ENCODE measurements at places on chromosomes 3 and 15.

DNA sequence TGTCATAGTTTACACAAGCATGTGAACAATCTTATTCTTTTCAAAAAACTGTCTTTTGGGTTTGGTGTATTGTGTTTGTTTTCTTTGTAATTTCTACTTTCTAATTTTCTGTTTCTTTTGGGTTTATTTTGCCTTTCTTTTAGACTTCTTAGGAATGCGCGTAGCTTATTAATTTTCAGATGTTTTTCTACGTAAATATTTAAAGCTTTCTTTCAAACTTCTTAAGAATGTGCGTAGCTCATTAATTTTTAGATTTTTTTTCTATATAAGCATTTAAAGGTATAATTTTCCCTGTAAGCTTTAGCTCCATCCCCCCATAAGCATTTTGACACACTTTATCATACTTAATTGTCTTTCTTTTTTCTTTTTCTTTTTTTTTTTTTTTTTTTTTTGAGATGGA is 55.2 kb downstream of the RAD54L2 start:
- no peak for DNase-seq

- no peak for DNase-seq
These were observed 16.3 kb upstream of the A4GNT start for GRCh38 chr3:138148503-138148902.

DNA sequence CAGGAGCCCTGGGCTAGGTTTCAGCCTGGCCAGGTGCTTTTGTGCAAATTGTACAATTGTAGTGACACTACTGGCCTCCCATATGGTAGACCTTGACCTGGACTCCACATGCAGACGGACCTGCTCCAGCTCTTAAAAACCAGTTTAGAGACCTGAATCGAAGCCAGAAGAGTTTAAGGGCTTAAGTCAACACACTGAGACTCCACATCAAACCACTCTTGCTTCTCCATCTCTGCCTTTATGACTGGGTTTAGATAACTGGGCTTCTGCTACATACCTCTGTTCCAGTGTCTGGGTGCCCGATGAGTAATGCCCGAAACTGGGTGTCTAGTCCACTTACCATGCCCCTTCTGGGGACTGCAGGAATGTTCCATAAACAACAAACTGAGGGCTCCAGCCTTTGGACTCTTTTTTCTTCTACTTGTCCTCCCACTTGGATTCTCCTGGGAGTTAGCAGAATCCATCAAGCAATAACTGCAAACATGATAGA is 32.8 kb downstream of the TMEM212 start:
- no peak for DNase-seq

- no peak for DNase-seq
These were observed 84.7 kb downstream of the SEC22A start for GRCh38 chr3:123286308-123287023.

GRCh38 chr3:122533931-122534334 is 19.2 kb upstream of the KPNA1 start:
- no peak for DNase-seq

GRCh38 chr3:135352213-135352612 is 557.2 kb downstream of the EPHB1 start:
- no peak for DNase-seq

DNA sequence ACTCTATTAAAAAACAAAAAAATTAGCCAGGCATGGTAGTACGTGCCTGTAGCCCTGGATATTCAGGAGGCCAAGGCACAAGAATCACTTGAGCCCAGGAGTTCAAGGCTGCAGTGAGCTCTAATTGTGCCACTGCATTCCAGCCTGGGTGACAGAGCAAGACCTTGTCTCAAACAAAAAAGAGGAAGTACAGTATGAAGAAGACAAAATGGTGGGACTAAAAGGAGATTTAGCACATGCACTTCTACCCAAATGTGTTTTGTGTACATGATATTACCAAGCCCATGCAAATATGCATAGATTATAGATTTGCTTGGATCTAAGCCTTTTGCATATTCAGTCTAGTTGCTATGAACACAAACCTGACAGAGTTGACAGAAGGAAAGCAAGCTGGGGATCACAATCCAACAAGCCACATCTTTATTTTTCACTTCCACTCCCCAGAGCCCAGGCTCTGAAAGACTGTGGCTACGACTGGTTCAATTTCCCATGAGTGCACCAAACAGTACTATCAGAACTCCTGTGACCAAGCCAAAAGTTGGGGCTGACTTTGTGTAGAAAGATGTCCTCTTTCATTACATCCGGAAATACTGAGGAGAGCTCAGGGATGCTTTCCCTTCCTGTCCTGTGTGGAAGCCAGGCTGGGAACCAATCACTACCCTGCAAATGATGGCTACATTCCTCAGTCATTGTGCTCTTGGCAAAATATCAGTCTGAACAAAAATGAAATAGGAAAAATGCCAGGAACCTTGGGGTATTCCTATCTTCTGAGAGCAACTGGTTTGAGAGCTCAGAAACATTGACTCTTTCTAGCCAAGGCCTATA is 49.4 kb downstream of the TGM4 start:
- DNase-seq = no peak

DNA sequence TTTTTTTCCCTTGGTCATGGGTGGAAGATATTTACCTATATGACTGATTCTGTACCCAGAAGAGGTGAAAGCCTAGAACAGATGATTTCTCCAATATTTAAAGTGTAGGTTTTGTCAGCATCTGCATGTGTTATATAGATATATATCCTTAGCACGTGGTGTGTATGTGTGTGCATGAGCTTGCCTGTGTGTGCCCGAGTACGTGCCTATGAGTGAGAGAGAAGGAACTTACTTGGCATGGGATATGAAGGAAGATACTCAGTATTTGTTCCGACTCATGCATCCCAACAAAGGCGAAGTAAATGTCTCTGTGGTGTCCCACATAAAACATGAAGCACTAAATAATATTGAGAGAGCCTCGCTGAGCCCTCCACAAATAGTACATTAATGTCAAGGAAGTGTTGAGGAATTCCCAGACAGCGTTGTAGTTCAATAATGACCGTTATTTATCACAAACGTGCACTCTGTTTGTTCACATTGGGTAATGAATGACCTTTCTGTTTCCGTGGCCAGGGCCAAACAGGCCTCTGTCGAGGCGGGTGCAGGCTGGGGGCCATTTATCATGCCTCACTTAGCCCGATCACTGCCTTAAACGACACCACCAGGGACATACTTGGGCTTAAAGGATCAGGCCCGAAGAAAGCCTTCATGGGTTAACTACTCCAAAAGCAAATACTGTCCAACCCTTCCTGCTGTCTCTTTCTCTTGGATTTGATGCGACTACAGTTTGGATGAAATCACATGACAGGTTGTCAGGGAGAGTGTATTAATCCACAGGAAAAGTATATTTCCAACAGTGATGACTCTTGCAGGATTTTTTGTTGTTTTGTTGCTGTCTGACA is 267.7 kb downstream of the PTPRG start:
- no peak for DNase-seq

GRCh38 chr3:10695595-10696285 is 120.3 kb upstream of the SLC6A11 start:
- DNase-seq = no peak

- no peak for DNase-seq
These were observed 1006.5 kb downstream of the TBL1XR1 start for GRCh38 chr3:176190755-176191154.

DNA sequence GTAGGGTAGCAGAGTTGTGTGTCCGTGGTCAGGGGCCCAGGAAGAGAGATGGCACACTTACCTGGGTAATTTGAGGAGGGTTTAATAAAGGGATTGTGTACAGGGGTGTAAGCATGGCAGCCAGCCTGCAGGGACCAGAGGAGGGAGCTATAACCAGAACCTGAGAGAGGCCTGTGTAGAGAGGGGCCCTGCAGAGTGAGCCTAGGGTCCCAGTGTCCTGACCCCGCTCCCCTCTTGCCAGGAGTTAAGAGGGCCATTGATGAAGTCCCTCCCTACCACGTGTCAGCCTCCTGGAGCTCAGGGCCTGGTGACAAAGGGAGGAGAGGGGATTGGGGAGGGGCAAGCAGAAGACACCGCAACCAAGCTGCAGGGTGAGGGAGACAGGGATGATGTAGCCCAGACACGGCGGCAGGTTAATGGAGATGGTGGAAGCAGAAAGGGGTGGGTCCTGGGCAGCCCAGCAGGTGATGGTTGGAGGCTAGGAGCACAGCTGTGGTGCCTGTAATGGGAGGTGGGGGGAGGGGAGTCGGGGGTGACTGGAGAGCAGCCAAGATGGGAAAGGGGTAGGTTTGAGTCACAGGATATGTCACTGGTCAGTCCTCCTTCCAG is 165.4 kb upstream of the TOPAZ1 start:
- DNase-seq = no peak

DNA sequence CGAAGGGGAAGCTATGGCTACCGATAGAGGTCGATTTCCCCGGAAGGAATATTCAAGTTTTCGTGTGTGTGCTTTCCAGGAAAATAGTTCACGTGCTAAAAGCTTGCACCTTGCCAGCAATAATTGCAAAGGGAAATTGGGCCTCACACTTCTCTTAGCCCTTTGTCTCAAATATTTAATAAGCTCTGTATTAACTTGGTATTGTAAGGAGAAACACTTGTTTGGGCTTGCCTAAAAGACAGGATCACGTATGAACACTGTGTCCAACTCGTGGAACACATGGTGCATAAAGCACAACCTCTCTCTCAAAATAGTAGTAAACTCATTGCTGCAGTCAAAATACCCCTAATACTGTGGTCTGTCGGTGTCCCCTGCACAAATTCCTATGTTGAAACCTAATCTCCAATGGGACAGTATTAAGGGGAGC is 352 bp upstream of the TMF1 start:
- no peak for DNase-seq

Measured in stimulated activated CD8-positive, alpha-beta memory T cell treated with anti-CD3 and anti-CD28 coated beads, Interleukin-15, amount 100 ng/mL, for 24 hours (primary cell).